ENCODE measurements at places on chromosomes 4 and X.
A peak's percentile ranks its signal among the peaks of the same experiment; 100 is the strongest.

DNA sequence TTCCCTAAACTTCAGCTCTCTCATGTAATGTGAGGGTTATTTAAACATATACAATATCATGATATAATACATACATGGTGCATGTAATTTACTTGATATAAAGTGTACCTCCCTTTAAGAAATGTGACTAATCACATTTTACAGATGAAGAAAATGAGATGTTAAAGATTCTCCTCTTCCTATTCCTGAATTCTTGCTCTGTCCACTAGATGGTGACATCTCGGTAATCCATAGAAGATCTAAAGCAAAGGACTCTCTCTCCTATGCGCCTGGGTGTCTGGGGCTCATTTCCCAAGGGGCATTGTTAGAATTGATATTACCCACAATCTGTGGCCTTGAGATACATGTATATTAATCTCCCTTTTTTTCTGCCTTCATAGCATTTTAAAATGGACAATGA lies 804.9 kb downstream of the RAB28 start:
- DNase-seq, result no peak

GRCh38 chrX:117301086-117301485 lies 815.5 kb downstream of the KLHL13 start:
- no peak for DNase-seq

DNA sequence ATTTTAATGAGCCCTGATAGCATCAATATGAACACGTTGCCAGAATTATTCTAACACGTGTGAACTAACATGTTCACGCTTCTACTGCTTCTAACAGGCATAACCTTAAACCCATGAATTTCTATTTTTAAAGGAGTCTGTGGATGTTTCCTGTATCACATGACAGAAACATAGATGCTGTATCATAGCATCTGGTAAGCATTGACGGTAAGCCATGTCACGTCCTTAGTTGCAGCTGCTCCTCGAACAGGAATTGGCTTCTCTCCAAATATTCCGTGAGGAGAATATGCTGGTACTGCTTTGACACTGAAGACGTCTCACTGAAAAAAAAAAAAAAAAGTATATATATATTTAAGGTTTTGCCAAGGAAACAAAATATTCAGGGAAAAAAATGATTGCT lies 105.1 kb upstream of the MXRA5 start:
- peak; percentile 61 for DNase-seq

DNA sequence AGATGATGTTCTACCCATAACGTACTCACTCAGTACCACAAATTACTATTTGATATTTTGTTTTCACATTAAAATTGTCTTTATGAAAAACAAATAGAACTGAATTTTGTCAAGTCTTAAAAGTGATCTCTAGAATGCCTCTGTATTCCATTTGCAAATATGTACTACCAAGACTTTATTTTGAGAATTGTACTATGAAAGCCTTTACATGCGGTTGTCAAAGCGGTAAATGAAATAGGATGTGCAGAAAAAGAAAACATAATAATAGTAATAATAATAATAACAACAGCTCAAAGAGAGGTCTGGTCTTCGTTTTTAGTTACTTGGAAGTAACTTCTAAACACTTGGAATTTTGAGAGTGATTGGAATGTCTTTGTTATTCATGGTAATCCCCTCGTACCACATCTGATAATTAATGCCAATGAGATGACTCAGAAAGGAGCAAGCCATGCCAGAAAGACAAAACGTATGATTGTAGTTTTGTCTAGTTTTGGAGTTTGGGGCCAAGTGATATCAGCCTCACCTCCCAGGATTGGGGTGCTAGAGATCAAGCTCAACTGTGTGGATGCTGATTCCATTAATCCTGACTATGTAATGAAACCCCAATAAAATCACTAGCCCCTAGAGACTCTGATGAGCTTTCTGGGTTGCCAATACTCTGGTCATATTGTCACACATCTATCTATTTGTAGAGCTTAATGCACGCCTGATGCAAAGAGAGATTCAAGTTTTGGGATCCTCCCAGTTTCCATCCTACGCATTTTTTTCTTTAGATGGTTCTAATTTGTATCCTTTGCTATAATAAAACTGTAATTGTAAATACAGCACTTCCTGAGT lies 20.2 kb upstream of the CTSO start:
- DNase-seq, result no peak

DNA sequence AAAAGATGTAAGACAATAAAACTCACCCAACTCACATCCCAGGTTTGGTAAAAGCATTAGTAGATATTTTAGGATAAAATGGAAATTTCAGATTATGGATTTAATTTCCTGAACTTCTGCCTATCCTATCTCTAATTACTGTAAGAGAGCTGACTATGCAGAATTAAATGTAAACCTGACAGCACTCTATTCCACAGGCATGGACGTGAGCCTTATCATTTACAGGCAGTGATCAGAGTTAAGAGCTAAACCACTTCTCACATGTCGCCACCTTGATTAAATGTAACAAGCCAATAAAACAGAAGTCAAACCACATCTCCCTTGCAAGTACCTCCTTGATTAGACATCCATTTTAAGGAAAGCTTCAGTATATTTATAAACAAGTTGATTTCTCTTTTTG lies 97.5 kb upstream of the CBR4 start:
- no peak for DNase-seq

GRCh38 chrX:40174001-40174853 lies 76.5 kb upstream of the BCOR start:
- no peak for DNase-seq
